ENCODE measurements at places on chromosomes 16 and 17.

DNA sequence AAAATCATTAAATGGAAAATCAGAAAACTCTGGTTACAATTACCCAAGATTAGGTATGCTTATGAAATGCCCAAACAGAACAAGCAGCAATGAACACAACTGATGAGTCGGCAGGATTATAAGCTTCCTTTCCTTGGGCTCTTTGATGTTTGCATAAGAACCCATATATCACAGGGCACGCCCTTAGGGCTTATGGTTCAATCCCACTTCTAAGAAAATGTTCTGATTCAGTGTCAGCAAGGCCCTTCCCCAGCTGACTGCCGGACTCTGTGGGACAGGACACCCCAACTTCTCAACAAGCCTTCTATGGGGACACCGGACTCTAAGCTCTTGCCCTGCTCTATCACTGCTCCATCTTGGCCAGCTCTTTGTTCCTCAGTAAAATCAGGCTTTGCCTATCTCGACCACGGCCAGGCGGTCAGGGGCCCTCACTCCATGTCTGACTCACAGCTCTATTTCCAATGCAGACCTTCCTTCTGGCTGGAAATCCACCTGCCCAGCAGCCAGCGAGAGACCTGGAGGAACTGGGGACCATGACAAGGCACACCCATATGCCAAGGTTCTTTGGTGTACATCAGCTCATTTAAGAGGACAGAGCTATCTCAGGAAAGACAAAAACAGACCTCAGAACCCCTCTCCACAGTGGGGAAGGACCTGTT lies 26.8 kb downstream of the LITAFD start:
- DNase-seq, result no peak

- no peak for DNase-seq
These were observed 11.5 kb upstream of the TMEM132E start for GRCh38 chr17:34567691-34568465.

GRCh38 chr17:35801583-35802224 lies 6.3 kb upstream of the MMP28 start:
- DNase-seq, result no peak

- DNase-seq, result no peak
These were observed 4.6 kb upstream of the NPRL3 start for GRCh38 chr16:143047-143446.

GRCh38 chr17:75601057-75601987 lies 13.7 kb downstream of the MYO15B start:
- DNase-seq, result no peak

DNA sequence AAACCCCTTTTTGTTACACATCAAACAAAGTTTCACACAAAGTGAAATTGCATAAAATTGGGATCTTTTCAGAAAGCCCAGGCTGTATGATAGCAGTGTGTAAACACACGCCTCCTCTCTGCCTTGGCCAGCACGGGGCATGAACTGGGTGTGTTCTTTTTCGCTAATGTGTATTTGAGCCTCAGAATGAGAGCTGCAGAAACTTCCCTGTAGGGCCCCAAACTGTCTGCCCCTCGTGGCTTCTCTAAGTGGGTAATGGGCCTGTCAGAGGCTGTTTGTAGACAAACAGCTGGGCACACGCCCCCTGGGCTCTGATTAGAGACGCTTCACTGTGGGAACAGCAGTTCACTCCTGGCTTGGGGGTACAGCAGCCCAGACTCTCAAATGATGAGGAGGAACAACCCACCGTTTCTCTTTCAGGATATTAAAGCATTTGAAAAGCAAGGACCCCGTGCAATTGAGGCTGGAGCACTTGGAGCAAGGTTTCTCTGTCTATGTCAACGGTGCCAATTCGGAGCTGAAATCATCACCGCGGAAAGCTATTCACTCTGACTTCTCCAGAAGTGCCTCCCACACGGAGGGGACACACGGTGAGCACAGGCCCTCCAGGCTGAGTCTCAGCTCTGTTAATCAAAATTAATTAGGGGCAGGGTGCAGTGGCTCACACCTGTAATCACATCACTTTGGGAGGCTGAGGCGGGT lies 78.4 kb downstream of the KATNIP start:
- DNase-seq, result no peak

GRCh38 chr17:60535382-60536279 lies 9.6 kb upstream of the APPBP2 start:
- DNase-seq, result no peak

DNA sequence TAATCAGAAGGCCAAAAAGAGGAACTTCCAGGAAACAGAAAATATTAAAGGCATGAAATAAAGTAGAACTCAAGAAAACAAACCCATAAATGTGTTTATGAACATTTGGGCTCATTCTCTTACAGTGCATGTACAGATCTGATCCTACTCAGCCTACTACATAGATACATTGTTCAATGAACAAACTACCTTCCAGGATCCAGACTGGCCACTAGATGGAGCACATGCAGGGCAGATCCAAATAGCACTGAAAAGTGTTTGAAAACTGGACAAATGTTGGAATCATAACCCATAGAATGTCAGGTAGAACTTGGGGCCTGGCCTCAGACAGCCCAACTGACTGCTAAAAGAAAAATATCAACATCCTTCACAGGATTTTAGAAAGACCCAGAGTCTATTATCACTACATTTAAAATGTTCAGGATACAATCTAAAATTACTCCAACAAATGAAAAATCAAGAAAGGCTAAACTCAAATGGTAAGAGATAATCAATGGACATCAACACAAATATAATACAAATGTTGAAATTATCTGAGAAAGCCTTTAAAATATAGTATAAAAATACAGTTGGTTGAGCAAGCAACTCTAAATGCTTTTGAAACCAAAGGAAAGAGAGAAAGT lies 122.4 kb upstream of the NUDT7 start:
- DNase-seq, result no peak
